HEK293T (cell line): ENCODE measurements at places on chromosomes 3 and 15.

GRCh38 chr3:155190691-155191090 lies 102.8 kb downstream of the STRIT1 start:
- no peak for DNase-seq

DNA sequence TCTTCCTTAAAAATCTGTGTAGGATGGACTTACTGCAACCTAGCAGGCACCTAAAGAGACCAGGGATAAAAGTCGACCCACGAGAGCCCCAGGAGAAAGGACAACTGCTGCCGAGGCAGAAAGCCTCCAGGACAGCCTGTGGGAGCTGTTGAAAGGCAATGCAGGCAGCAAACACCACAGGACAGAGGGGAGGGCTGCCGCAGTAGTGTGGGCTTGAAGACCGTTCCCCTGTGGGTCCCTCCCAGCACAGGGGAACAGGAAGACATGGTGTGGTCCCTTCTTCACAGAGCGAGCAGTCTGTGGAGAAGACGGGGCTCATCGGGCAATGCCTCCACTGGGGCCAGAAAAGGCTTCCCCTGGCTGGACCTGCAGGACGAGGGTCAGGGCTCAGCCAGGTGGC lies 58.5 kb upstream of the GATA2 start:
- no peak for DNase-seq

DNA sequence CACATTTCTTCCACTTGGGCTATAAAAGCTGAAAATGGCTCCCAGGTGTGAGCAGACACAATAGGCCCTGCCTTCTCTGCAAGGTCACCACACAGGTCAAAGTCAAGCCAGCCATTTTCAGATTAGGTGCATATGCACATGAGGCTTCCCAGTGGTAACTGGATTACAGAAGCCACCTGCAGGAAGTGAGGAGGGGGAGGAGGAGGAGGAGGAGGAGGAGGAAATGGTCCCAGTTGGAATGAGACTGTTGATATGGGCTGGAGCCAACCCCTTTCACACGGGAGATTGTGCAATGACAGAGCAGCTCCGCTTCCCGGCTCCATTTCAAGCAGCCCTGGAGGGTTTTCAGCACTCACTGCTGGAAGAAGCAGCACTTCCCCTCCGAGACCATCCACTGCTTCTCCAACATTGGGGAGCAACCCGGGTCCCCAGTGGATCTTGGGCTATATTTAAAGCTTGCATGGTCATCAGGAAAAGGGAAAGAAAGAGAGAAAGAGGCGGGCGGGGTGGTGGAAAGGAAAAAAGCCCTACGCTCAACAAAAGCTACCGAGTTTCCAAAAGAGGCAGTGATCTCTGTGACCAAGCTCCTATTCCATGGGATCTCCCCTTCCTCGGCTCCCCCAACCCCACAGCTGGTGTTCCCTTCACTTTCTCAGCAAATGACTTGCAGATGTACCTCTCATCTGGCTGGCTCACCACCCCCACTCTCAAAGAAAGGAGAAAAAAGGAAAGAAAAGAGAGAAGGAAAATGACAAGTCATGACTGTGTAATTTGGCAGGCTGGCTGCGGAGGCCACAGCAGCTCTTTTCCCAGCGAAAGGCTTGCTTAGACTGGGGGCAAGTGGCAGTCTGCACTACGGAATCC lies 58.3 kb downstream of the LRIG1 start:
- DNase-seq, result no peak

- DNase-seq, result peak; percentile 70
These were observed 3.8 kb upstream of the ACAD9 start for GRCh38 chr3:128875556-128876120.

DNA sequence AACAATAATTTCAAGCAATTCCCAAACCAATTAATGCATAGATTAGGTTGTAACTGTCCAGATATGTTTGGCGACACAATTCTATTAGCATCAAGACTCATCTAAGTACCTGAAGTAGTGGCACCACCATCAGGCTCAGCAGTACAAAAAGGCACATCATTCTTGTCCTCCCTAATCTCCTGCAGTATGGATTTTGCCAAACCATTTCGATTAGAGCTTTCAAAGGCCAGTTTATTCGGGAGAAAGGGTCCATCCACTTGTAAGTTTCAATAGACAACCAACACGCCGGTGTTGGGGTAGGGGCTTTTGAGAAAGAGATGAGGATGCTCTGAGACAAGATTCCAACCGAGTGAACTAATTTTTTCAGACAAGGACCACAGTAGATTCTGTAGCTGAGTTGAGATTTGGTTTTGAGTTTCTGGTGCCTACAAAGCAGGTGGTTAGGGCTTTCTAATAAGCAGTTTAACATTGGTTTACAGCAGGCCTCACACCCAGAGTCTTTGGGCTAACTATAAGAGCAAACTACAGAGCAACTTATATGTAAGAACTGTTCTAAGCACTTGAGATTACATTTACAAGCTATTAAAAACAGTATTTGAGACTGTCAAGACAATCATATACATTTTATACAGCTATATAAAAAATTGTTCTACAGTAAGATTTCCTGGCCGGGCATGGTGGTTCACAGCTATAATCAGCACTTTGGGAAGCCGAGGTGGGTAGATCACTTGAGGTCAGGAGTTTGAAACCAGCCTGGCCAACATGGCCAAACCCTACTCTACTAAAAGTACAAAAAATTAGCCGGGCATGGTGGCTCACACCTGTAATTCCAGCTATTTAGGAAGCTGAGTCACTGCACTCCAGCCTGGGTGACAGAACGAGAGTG lies 4.5 kb downstream of the RPL22L1 start:
- no peak for DNase-seq

DNA sequence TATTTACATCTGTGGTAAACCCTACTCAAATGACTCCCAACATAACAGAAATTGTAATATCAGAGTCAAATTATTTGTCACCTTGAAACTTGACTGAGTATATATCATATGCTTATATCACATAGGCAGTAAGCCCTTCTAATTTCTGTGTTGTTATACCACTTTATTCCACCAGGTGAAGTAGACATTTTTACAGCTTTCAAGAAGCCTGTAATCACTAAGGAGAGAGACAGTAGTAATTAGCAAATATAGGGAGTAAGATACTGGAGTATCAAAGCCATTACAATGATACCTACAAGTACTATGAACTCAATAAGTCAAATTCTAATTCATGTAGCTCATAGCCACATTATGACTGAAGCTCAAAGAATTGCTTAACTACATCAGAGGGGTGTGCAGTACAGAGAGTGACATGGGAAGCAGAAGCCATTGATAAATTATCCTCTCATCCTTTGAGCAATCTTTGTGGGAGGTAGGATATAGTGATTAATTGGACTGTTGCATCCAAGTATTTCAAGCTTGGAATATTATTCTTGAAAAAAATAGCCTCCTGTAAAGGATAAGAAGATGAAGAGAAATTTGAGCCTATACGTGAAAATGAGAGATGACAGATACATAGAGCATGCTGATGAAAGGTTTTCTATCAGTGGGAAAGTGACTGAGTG lies 1005.9 kb downstream of the ZPLD1 start:
- DNase-seq, result no peak

DNA sequence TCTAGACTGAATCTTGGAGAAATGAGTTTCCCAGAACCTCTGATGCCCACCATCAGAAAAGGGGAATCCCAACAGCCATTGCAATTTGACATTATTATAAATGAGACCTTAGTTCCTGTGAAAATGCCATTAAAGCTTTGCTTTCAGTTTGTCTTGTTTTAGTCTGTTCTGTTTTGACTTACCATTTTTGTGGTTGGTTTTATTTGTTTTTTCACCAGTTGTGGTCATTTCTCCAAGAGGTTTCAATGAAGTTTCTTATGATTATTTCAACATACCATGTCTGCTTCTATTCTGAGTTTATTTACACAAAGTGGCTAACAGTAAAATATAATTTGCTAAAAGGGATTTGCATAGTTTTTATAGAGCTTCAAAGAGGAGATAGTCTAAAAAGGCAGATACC lies 175.0 kb upstream of the MCTP2 start:
- no peak for DNase-seq

DNA sequence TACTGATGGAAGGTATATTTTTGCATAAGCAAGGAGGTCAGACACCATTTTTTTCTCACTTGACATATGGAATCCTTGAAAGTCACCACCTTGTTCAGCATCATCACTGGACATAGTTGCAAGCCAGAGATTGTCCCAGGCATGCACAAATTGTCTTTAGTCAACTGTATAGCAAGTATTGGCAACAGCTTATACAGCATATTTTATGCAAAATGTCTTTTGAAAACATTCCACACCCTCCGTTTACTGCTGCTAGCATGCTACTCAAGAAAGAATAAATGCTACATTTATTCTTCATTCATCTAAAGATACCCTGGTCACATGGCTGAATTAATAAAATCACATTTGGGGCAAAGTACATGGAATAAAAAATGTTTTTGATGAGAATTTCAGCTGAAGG lies 168.5 kb upstream of the DCBLD2 start:
- no peak for DNase-seq

- no peak for DNase-seq
These were observed 101.3 kb downstream of the NR2F2 start for GRCh38 chr15:96431786-96432185.

GRCh38 chr3:127820826-127821313 lies 1.4 kb downstream of the MGLL start:
- no peak for DNase-seq

DNA sequence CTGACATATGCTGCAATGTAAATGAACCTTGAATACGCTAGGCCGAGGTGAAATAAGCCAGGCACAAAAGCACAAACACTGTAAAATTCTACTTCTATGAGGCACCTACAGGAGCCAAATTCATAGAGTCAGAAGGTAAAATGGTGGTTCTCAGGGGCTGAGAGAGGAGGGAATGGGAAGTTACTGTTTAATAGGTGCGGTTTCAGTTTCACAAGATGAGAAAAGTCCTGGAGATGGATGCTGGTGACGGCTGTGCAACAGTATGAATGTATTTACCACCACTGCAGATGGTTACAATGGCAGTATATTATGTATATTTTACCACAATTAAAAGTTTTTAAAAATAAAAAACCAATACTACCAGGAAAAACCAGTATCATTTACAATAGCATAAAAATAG lies 4.0 kb downstream of the TNK2 start:
- no peak for DNase-seq

DNA sequence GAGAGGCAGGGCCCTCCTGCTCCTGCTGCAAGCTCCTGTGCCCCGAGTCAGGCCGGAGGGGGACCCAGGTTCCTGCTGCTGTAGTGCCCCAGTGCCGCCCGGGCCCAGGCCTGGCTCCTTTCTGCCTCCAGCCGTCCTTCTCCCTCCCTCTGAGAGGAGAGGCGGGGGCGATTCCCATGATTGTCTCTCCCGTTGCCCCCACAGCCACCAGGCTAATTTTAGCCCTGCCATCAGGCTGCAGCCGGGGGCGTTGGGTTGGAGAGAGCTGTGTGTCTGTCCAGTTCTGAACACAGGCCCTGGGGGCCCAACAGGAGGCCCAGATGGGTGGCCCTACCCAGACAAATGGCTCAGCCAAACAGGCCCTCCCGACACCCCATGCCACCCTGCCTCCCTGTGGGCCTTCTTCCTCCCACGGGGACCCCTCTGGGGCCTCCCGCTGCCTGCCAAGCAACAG lies 214.8 kb downstream of the TBC1D2B start:
- DNase-seq, result no peak

DNA sequence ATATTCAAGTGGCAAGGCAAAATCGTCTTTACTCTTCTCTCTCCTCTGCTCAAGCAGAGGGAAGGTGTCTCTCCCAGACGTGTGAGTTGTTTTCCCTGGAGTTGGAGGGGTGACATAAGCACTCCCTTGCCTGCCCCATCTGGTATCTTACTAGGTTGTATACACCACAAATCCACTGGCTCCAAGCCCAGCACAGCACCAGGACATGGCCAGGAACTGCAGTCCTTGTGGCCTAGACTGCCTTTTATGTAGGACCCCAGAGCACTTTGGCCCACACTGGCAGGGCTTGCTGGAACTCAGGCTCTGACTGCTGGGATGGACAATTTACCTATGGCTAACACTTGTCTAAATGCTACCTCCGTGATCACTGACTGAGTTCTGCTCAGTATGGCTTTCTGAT lies 34.0 kb downstream of the DZIP3 start:
- no peak for DNase-seq

DNA sequence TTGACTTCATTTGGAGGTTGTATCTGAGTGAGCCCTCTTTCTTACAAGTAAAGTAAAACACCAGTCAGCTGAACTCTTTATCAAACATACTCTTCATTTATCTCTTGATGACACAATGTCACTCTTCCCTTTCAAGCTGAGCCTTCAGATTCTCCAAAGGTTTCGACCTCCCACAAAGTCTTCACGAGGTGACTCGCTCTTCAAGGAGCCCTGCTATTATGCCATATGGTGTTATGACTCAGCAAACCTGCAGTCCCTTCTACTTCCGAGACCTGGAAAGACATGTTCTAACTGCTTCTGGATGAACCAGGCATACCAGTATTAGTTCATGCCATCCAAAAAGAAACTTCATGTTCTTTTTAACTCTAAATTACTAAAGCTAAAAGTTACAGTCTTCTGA lies 23.1 kb downstream of the AADAC start:
- peak; percentile 10 for DNase-seq

DNA sequence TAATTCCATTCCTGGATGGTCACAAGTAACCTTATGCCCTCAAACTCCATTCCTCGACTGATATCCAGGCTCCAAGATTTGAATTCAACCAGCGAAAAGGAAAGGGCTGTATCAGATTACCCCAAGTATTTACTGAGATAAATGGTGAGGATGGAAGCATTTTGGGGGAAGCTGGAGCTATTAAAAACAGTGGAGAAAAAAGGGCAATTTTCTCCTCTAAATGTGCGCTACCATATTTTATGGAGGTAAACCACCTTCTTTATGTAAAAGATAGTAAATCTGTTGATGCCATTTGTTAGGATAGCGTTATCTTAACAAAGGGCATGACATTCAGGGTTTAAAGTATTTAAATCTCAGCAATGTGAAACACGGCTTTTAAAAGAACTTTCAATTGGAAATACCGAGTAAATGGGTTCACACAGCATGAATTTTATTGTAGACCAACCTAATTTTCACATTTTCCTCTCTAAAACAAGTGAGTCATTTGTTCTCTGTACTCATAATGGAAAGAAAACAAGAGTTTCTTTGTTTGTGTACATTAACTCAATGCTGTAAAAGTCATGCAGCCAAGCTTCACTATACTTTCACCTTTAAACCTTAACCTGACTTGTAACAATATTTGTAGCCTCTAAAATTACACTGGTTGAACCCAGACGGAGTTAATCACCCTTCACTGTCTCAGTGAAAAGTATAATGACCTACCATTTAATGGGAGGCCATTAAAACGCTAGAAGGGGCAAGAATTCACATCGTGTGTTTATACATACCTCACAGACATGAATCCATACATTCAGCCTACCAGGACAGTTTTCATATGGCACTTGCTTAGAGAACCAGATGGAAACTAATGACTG lies 773.4 kb downstream of the ROBO1 start:
- DNase-seq, result peak; percentile 59

- DNase-seq, result no peak
These were observed 35.3 kb downstream of the SPG21 start for GRCh38 chr15:64954395-64954794.

DNA sequence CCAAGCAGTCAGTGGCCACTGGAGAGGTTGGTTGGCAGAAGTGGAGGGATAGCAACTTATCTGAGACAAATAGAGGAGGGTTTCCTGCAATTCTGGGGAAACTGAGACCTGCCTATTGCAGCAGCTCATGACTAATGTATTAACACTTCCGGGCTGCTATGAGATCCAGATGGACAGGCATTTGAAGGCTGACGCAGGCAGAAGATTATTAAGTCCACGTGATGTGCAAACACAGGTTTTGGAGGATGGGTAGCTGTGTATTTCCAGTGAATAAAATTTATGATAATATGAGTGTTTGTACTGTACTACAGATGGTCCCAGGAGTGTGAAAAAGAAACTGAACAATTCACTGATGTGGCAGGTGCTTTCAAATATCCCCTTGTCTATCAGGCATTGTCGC lies 28.5 kb upstream of the CFAP161 start:
- DNase-seq, result no peak

- DNase-seq, result no peak
These were observed 160.7 kb upstream of the TSC22D2 start for GRCh38 chr3:150247441-150247840.
